DMS79 treated with DMSO at 0.1 percent for 48 hours (cell line): ENCODE measurements at places on chromosomes 12 and 14.

GRCh38 chr12:57276935-57277563 is 26.1 kb upstream of the STAC3 start:
- no peak for DNase-seq

- DNase-seq, result peak; percentile 89
These were observed 334.3 kb upstream of the SYT1 start for GRCh38 chr12:78530100-78530765.

DNA sequence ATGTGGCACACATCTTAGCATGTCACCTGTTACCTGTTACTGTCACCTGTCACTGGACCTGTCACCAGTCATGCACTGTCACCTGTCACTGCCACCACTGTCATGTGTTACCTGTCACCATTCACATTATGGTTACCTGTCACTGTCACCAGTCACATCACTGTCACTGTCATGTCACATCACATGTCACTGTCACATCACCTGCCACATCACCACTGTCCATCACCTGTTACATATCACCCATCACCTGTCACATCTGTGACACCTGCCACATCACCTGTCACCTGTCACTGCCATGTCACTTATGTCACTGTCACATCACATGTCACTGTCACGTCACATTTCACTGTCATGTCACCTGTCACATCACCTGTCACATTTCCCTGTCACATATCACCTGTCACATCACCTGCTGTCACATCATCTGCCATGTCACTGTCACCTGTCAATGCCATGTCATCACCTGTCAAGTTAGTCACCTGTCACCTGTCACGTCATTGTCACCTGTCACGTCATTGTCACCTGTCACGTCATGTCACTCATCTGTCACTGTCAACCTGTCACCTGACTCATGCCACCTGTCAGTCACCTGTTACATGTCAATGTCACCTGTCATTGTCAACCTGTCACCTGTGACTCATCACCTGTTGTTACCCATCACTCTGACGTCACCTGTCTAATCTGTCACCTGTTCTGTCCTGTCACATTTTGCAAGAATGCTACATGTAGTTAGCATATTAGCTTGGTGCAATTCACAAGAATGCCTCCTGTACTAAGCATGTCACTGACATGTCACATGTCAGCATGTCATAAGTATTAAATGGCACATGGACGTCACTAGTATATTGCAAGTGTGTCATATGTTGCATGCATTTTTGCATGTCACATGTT is 29.0 kb upstream of the TESC start:
- DNase-seq, result no peak

GRCh38 chr12:20438299-20438779 is 70.0 kb downstream of the PDE3A start:
- no peak for DNase-seq

DNA sequence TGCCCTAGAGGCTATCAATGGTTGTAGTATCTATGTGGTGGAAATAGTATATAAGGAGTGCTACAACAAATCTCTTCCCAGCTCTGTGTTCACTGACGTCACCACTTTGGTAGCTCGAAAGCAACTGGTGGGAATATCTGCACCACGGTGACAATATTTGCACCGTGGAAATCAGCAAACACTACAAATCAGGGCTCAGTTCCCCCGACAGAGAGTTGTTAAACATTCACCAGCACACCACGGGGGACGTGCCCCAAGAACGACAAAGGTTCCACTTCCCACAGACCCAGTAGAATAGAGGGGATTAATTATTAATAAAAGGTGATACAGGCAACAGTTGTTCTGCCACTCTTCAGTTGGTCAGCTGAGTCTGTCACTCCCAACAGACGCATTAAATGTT is 98.4 kb downstream of the CCDC60 start:
- no peak for DNase-seq

DNA sequence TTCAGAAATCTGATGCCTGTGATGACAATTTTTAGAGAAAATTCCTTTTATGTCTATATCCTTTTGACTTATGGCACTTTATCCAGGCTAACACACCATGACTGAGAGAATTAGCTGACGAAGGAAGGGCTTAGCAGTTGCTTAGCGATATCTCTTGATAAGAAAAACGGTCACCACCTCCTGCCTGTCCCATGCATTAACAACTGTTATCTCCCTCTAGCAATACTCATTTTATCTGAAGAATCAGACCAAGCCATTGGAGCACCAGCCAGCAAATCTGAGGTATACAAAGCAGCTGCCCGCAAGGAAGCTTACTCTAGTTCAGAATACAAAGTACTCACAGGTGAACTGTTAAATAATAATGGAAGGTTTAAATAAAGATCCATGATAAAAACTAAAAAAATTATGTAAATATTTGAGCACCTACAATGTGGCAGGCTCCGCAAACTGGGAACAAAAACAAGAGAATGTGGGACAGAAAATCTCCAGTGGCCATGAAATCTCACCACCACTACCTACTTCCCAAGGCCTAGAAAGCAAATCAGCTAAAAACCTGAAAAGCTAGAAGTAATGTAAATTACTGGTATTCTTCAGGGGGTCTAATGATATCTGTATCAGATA is 24.3 kb downstream of the PPM1H start:
- no peak for DNase-seq

DNA sequence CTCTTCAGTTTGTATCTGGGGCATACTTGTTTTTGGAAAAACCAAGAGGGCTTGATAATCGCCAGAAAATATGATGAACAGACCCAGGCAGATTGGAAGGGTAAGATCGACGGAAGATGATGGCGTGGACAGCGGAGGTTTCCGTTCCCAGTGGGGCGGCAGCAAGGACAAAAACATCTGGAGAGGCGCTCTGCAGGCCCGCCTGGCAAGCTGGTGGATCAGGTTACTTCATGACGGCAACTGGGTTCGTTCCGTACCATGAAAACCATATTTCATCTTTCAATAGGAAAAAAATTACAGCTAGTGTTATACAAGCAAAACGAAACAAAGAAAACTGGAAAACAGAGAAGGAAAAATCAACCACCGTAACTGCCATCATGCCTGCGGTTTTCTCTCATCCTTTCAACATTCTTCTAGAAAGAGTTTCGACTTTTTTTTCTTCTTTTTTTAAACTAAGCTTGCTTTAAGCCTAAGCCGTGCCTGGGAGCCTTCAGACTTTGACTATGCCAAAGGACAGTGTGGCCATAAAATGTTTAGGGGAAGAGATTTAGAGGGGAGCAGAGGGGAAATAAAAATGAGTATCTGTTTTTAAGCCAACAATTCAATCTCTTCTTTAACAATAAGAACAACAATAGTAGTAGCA is 210.5 kb downstream of the FOXN3 start:
- DNase-seq, result no peak

DNA sequence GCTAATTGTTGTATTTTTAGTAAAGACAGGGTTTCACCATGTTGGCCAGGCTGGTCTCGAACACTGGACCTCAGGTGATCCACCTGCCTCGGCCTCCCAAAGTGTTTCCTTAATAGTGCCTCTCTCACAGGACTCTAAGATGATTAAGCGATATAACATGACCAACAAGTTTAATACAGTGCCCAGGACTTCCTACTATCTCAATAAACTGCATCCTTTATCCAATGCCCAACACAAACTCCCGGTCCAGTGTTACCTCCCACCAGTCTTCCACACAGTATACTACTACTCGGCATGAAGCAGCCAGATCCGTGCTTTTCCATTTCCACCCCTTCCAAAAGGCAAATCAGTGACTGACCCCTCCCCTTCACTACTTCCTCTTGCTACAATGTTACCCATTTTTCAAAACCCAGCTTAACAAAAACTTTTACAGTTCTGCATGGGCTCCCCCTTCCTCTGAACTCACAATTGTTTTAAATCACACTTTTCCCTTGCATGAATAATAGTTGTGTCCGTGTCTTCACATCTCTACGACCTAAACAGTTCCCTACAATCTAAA is 900 bp downstream of the NOP2 start:
- no peak for DNase-seq

DNA sequence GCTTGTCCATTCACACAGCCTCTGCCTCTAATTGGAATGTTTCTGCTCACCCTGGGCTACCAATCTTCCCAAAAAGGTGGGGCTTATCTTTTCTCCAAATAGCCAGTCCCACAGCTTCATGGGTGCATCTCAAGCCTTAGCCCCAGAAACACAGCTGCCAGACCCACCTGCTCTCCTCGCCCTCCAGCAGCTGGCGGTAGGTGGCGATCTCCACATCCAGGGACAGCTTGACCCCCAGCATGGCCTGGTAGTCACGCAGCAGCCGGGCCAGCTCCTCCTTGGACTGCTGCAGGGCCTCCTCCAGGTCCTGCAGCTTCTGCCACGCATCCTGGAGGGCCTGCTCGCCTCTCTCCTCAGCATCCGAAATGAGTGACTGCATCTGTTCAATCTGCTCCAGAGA is 11.1 kb downstream of the KRT77 start:
- DNase-seq, result no peak

DNA sequence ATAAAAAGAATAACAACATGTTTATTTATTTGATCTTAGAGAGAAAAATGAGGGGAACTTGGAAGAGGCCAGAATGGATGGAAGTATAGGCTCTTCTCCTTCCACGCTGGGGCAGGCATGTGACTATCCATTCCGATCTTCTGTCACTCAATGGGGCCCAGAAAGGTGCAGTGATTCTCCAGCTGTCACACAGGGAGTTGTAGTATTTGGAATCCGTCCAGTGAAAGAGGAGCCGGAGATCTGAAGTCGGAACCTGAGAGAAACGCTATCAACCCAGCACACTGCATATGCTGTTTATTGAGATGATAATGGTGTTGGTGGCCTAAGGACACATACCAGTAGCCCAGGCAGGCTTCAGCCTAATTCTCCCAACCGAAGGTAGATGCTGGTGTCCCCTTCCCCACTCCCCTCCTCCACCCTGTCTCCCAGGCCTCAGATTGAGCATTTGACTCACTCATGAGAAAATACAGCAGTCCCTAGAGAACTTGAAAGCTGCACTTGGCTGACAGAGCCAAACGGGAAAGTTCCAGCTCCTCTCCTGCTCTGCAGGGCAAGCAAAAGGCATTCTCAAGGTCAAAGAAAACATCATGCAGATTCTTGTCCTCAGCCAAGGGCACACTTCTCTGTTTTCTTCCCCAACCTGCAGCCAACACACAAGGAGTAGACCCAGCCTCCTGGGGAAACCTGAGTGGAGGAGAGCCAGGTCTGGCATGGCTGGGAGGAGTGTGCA is 100.4 kb downstream of the IRF2BPL start:
- DNase-seq, result no peak

DNA sequence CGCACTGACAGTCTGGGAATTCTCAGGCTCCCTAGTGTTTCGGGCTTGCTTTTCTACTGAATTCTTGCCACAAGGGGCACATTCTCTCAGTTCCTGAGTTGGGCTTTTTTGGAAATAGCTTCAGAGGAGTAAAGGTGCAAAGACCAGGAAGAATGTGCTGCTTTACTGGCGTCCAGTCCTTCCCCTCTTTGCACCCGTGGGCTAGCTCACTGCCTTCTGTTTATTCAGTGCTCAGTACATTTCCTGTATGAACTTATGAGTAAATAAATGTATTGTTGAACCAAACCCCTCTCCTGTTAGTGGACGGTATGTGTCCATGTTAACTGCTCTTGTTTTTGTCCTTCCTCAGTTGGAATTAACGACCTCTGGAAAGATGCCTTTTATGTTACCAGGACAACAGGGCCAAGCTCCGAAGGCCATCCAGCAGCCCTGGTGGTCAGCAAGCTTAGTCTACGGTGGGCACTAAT is 24.0 kb downstream of the GSG1 start:
- DNase-seq, result no peak

- DNase-seq, result no peak
These were observed 264.0 kb downstream of the VRK1 start for GRCh38 chr14:97061198-97061597.

GRCh38 chr12:62123721-62124203 is 136.4 kb upstream of the USP15 start:
- no peak for DNase-seq

GRCh38 chr12:51937926-51938325 is 13.6 kb upstream of the ACVR1B start:
- DNase-seq, result no peak

- no peak for DNase-seq
These were observed 362.5 kb downstream of the SYT1 start for GRCh38 chr12:79227091-79227490.

DNA sequence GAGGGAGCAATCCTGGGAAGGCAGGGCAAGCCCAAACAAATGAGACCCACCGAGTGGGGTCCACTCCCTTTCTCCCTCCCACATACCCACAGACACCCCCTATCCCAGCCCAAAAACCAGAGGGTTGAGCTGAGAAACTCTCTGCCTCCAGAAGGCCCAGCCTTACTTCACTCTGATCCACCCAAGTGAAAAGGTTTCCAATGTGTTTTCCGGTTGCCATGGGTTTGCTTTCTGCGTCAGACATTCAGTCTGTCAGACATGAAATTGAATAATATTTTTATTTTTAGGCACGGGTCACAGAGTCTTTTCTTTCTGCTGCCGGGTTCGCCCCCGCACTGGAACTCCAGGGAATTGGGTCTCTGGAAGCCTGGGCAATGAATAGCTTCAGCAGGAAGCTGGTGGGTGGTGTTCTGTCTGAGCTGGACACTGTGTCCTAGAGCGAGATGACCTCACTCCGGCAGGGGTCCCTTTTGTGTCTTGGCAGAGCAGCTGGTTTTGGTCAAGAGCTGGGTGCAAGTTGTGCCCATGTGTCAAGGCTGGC is 69.8 kb upstream of the CLMN start:
- no peak for DNase-seq

- DNase-seq, result peak; percentile 97
These were observed 1.2 kb upstream of the TNFAIP2 start for GRCh38 chr14:103121846-103122584.

- DNase-seq, result no peak
These were observed 18.3 kb downstream of the AEBP2 start for GRCh38 chr12:19457561-19457960.

- no peak for DNase-seq
These were observed 263.2 kb downstream of the ADAMTS20 start for GRCh38 chr12:43288671-43289425.
